ENCODE measurements at places on chromosomes 4 and X.

- DNase-seq = no peak
These were observed 20.6 kb downstream of the FBXO8 start for GRCh38 chr4:174262624-174263444.

DNA sequence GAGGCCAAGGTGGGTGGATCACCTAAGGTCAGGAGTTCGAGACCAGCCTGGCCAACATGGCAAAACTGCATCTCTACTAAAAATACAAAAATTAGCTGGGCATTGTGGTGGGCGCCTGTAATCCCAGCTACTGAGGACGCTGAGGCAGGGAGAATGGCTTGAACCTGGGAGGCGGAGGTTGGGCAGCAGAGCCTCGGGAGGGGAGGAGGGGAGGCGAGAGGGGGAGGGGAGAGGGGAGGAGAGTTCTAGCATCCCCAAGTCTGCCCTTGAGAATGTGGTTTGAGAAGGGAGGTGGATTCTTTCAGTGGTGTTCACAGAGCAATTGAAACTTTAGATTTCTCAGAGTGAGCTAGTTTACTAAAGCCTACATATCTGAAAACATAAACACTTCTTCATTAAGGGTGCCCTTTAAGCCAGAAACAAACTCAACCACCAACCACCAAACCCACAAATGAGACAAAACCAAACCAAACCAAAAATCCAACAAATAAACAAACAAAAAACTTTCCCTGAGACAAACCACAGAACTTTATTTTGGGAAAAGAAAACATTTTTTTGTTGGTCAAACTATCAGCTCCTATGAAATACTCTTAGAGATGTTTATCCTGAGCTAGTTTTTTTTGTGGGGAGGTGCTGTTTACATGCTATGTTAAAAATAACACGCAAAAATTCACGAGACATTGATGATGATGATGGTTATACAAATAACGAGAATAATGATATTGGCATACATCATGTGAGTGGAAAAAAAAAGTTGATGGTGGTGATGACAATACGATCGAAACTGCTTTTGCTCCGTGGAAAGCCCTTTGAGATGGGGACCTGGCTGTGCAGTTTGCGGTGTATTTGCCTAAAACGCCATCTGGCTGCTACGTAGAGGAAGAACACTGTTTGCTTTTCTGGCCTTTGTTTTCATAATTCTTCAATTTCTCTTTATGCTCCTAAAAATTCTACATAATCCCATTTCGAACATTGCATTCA is 98.2 kb upstream of the PRKX start:
- no peak for DNase-seq

DNA sequence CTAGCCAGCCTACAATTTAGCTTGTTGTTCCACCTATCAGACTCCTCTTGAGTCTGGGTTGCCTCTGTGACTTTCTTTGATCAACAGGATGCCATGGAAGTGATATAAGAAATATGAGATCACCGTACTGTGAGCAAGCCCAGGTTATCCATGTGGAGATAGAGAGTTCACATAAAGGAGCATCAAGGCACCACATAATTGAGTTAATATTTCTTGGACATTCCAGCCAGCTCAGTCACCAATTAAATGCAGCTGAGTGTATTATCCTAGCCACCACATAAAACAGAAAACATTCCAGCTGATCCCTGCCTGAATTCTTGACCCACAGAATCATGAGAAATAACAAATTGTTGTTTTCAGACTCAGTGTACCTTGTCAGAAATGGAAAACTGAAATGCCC is 253.6 kb downstream of the PPP1R2C start:
- no peak for DNase-seq

- DNase-seq = no peak
These were observed 672.8 kb downstream of the DMD start for GRCh38 chrX:32538554-32538953.

GRCh38 chr4:73780834-73781233 is 40.5 kb downstream of the CXCL8 start:
- no peak for DNase-seq
